LoVo (cell line): ENCODE measurements at places on chromosomes 5 and 9.

DNA sequence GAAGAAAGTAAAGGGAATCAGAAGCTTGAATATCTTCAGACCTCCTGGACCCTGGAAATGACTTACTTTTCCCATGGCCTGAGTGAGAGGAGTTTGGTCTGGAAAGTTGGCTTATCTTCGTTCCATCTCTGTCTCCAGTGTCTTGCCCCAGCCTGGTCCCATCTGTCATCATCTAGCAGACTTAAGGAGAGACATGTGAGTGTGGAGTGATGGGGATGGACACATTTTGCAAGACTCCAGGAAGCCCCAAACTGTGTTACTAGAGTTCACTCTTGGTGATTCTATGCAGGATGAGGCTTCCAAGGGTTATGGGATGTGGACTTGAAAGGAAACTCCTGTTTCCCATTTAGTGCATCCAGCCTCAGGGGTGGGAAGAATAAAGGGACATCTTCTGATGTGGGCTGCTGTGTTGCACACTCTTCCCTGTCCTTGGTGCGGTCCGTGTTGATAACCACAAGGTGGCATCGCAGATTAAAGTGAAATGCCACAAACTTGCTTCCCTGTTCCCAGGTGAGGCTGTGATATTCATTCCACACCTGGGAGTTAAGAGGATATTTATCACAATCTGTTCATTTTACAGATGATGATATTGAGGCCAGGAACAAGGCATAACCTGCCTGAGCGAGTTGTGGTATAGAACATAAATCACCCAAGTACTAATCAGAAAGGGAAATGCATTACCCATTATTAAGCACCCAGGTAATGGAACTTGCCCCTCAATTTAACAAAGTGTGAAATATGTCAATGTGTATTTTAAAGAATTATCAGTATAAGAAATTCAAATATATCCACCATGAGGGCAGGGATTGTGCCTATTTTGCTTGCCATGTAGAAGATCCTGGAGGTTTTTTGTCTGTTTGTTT is 269.9 kb upstream of the PAPPA start:
- DNase-seq: peak; percentile 44

DNA sequence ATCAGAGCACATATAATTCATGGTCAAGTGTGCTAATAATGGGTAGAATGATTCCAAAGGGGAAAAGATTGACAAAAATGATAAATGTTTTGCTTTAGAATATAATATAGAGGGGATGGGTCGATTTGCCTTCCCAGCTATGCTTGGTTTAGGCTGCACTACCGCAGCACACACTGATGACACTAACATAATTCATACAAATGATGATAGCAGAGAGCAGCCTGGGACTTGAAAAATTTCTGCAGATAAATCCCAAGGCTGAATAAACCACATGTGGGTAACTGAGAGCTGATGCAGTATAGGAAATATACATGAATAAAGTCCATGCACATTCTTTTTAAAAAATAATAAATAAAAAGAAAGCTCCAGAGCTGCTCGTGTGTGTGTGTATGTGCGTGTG is 54.5 kb downstream of the EFNA5 start:
- DNase-seq: no peak

GRCh38 chr5:176188506-176189193 is 49.6 kb upstream of the SIMC1 start:
- DNase-seq: no peak

- DNase-seq: no peak
Measured at GRCh38 chr5:54993318-54993717, 7.9 kb upstream of the ESM1 start.

- peak; percentile 98 for DNase-seq
Measured at GRCh38 chr5:65562731-65563701, at the start of the genes CENPK and PPWD1. TSS of gene CENPK (minus strand) at chr5:65563168. CDS start at chr5:65554907, 8,261 bp downstream. TSS of gene PPWD1 (plus strand) at chr5:65563296. CDS start at chr5:65563311, 15 bp downstream.

DNA sequence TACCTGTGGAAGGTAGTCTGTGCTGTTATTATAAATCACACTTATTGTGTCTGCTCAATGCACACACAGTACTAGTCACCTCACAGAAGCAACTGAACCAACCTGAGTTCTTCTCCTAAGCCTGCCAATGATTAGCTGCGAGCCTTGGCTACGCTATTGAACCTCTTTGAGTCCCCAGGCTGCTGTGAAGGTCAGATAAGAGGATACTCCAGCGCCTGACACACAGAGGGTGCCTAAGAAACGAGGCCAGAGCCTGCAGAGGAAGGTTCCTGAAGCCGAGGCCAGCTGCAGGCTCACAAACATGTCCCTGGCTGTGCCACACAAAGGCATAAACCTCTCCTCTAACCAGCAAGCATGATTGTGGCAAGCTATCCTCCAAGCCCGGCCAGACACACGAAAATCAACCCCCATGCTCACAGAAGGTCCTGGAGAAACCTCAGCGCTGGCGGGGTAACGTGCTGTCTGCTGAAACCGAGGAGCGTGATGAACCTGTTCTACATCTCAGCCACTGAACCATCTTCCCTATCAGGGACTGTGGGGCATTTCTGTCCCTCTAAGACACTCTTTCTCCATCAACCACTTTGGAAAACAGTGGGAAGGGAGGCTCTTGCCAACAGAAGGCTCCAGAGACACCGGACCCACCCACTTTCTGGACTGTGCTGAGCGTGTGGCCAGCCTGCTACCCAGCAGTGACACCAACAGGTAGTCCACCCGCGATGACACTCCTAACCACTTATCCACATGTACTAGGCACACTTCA is 53.2 kb upstream of the SLC25A51 start:
- no peak for DNase-seq

DNA sequence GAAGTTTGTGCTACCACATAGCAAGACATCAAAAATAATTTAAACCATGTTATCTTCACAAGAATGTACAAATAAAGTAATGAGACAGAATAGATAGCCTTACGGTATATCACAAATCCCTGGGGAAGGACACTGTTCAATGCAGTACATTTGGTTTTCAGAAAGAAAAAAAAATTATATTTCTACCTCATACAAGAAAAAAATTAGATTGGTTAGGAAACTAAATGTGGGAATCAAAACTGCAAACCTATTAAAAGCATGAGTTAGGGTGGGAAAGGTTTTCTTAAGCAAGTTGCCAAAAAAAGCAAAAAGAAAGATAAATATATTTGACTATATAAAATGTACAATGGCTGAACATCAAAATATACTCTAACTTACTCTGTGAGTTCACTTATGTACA is 201.9 kb upstream of the NREP start:
- DNase-seq: no peak

DNA sequence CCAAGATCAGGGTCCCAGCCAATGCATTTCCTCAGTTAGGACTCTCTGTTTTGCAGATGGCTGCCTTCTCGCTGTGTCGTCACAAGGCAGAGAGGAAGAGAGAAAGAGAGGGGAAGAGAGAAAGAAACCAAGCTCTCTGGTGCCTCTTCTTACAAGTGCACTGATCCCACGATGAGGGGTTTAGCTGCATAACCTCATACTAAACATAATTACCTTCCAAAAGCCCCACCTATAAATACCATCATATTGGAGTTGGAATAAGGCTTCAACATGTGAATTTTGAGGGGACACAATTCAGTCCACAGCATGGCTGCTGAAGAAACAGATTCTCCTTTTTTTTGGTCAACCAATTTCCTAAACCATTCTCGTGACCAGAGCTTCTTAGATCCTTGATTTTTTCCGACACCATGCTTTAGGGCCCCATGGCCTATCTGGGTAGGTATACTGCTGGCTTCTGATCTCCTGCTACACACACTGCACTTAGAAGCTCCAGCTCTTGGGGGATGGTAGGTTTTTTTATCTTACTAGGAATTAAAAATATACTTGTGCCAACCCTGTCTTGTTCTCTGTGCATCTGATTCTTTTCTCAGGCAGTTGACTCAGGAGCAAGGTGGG is 5.1 kb downstream of the CAMK4 start:
- no peak for DNase-seq

GRCh38 chr5:146059460-146060220 is 45.7 kb downstream of the PLAC8L1 start:
- DNase-seq: no peak

DNA sequence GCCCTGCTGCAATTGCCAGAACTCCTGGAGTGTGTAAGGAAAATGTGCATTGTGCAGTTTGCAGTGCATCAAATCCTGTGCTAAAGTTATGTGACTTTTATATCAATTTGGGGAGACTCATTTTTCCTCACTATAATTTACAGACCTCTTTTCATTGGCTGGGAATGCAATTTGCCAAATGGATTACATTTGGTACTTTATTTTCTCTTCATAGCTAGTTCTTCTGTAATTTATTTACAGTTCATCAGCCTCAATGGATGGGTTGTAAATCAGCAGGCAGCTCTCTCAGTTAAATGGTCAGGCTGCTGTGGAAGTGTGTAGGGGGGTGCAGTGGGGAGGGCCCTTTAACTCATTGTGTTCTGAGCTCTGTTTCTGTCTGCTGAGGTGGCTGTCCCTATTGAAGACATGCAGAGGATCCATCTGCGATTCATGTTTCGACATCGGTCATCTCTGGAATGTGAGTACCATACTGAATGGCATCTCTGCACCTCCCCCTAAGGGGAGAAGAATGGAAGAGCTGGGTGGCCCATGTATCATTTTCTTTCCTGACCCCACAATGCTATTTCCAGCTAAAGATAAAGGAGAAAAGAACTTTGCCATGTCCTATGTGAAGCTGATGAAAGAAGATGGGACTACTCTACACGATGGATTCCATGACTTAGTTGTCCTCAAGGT is 74.6 kb downstream of the DOCK2 start:
- no peak for DNase-seq

DNA sequence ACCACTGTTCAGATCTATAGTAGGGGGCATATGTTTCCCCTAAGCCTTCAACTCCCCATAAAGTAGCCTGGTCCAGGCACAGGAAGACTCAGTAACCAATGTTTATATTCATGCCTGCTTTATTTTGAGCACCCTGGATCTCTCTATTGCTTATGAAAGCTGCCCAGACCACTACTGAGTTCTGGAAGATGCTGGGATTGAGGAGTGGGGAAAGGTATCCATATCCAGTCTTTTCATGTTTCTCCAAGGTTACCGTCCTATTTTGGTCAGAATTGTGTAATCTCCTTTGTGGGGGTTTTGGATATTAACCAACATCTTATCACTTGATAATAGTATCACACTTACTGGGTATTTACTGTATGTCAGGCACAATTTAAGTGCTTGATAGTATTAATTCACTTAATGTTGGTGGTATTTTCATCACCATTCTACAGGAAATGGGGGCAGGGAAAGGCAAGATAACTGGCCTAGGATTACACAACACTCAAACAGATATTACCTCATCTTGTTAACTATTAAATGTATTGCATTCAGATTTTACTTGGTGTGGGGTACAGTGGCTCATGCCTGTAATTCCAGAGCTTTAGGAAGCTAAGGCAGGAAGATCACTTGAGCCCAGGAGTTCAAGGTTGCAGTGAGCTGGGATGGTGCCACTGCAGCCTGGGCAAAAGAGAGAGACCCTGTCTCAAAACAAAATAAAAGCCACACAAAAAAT is 36.3 kb downstream of the RUSC2 start:
- DNase-seq: no peak

- no peak for DNase-seq
Measured at GRCh38 chr5:176785184-176786145, 24.9 kb upstream of the UNC5A start.

DNA sequence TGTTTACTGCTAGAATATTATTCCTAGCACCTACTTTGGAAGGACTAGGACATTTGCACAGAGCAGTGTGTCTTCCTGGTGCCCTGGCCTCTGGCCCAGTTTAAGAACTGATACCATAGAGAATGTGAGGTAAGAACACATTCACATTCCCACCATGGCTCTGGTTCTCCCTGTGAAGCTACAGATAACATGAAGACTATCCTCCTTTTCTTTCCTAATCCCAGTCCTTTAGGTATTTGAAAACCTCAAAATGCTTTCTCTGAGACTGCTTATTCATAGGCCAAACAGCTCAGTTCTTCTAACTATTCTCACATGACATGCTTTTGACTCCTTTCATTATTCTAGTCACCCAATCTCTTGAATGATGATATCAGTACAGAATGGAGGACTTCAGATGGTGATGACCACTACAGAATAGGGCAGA is 11.9 kb downstream of the FAM219A start:
- no peak for DNase-seq

DNA sequence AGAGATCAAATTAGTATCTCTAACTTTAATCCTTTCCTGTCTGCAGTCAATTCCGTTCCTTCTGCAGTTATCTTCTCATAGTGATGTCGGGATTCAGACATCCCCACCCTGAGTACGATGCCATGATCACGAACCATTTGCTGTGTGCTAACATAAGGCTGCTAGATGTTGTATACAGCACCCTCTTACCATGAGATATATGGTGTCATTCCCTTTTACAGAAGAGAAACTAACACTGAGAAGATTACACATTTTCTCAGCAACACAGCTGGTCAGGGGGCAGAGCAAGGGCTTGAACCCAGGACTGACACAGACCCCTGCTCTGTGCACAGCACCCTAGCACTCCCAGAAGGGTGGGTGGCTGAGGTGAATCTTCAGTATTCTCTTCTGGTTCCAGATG is 46.9 kb upstream of the HSD17B4 start:
- DNase-seq: no peak

- no peak for DNase-seq
Measured at GRCh38 chr5:107474361-107474715, 196.4 kb downstream of the EFNA5 start.

GRCh38 chr5:175470781-175471180 is 7.6 kb upstream of the SFXN1 start:
- no peak for DNase-seq

GRCh38 chr5:42908509-42909488 is 97.1 kb upstream of the SELENOP start:
- DNase-seq: peak; percentile 98

- DNase-seq: peak; percentile 58
Measured at GRCh38 chr9:96169484-96169883, 132.5 kb downstream of the HSD17B3 start.

GRCh38 chr5:168819004-168819621 is 239.9 kb upstream of the PANK3 start:
- DNase-seq: no peak

DNA sequence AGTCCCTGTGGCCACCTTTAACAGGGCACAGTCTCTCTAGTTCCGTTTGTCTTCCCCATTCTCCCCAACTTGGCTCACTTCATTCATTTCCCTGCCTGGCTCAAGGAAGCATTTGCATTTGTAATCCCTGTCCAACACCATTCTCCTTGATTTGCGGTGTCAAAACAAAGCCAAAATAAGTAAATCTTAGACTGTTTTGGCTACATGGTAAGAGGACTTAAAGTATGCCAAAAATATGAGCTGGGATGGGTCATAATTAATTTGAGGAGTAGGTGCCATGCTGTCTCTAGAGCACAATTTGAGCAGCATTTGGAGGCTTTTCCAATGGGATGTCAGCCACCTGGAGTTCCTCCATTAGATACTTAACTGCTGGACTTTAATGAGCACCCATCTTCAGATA is 3.7 kb upstream of the GRIA1 start:
- no peak for DNase-seq

- DNase-seq: no peak
Measured at GRCh38 chr5:157541447-157542118, 34.0 kb downstream of the ADAM19 start.

DNA sequence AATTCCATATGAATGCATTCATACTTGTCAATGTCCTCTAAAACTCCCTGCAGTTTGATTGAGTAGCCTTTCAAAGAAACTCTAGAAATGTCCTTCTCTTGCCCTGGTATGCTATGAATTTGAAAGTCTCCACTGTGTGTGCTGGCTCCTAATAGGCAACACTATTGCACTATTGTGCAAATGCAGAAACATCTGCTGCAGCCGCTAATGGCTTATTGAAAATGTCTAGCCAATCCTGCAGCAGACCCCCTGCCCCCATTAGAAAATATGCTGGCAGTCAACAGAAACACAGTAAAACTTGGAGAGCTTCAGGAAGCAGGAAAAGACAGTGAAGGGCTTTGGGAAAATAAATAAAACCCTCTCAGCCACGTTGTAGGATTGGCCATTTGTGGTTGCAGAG is 87.3 kb upstream of the GRAMD2B start:
- no peak for DNase-seq

- no peak for DNase-seq
Measured at GRCh38 chr5:159089675-159090074, 10.0 kb downstream of the EBF1 start.
